Astrocyte (in vitro differentiated cells and primary cell): ENCODE measurements at places on chromosomes 12 and 14. TPM values are rescaled to one million over a fixed set of nuclear protein-coding genes. Genes with fewer than 3 reads are reported as not detected.

Gene CMAS
- 36.7 and 37.9 TPM in 2 replicates for total RNA-seq

Gene TMEM260
- 18.1 and 20.6 TPM in 2 replicates for total RNA-seq

Gene AGAP2
- 0.14 and 0.17 TPM in 2 replicates for total RNA-seq

Gene MANSC4
- total RNA-seq, result not detected in 2 replicates

Gene POTEM
- not detected in 2 replicates for total RNA-seq

Gene TMTC1
- total RNA-seq, result 4.7 and 5.0 TPM in 2 replicates

Gene CLMN
- total RNA-seq, result 10.8 and 14.0 TPM in 2 replicates

Gene NPAS3
- 2.2 and 2.6 TPM in 2 replicates for total RNA-seq

Gene RAD51AP1
- 2.7 and 5.3 TPM in 2 replicates for total RNA-seq

Gene ZBTB42
- 6.6 and 6.9 TPM in 2 replicates for total RNA-seq
